ENCODE measurements at places on chromosomes 6 and 20.

GRCh38 chr6:16762268-16762549 is 949 bp upstream of the ATXN1 start:
- DNase-seq = no peak

- DNase-seq = no peak
These were observed 1040.6 kb upstream of the CITED2 start for GRCh38 chr6:140414966-140415620.

DNA sequence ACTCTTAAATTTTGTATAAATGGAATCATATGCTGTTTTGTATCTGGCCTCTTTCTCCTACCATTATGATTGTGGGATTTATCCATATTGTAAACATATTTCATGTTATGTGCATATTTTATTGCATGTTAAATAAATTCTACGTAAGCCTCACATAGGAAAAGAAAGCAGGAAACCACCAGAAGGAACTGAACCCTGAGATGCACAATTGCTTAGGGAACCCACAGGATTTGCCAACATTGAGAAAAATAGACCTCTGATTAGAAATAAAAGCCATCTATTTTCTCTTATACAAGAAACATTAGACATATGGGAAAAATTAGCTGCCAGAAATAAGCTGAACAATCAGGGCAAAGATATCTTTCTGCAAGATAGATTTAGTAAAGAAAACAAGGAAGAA is 111.2 kb upstream of the CARMIL1 start:
- no peak for DNase-seq

DNA sequence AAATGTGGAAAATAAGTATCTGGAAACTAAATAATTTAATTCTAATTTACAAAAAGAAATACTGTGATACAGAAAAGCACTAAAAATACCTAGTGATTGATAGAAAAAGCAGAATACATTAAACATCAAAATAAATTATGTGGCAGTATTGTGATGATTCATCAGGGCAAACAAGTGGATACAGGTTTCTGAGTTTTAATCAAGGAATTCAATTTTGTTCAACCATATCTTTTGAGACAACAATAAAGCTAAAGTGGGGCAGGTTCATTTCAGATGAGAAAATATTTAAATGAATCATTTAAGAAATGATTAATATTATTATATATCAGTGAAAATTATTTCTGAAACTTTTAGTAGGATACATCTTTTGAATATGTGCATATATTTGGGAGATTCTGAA is 49.8 kb downstream of the GRIK2 start:
- DNase-seq = no peak

- DNase-seq = no peak
These were observed 3.3 kb upstream of the BIRC7 start for GRCh38 chr20:63232235-63233060.

GRCh38 chr6:88871498-88871897 is 91.9 kb downstream of the RNGTT start:
- DNase-seq = no peak

DNA sequence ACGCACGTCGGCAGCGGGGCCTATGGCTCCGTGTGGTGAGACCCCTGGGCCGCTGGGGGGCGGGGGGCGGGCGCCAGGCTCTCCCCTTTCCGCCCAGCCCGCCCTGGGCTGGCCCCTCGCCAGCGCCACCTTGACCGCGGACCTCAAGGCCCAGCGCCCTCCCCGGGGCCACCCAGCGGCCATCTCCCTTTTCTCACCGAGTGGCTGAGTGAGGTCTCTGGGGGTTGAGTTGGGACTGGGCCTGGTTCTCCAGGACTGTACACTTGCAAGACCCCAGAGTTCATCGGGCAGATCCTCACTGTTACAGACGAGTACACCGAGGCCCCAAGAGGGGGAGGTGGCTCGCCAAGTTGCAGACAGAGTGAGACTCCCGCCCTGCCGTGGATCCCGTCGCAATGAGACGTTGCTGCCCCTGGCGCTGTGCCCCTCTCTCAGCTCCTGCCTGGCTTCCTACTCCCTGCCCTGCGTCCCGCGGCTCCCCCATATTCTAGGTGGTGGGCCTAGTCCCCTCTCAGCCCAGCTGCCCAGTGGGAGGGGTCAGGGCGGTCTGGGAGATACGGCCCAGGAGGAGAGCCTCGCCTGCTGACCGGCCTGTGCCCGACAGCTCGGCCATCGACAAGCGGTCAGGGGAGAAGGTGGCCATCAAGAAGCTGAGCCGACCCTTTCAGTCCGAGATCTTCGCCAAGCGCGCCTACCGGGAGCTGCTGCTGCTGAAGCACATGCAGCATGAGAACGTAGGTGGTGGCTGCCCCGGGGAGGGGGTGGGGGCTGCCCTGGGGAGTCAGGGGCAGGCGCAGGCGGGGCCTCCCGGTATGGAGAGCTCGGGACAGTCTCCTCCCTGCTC is 576 bp downstream of the MAPK13 start:
- peak; percentile 67 for DNase-seq
